ENCODE measurements at places on chromosomes 1 and 21.
A peak's percentile ranks its signal among the peaks of the same experiment; 100 is the strongest.

DNA sequence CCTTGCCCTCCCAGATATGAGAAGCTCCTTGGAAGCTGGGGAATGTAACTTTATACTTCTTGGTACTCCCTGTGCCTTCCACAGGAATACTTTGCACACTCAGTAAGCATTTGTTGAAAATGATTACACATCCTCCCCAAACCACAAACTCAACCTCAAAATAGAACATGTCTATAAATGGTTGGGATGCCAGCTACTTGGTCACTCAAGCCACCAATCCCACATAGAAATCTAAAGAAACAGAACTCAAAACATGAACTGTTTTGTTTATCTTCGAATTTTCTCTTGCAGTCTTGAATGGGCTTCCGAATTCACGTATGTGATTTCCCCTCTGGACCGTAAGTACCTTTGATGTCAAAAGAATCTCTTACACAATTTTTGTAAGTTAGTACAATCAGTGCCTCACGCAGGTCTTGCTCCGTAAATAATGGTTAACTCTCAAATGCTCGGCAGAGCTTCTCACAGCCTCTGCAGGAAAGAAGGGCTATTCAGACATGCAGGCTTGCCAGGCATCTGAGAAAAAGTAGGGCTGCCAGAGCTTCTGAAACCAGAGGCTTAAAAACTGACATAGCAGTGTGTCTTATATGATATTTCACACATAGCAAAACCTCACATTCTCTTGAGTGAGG is 26.9 kb downstream of the SORT1 start:
- DNase-seq, result peak; percentile 80

DNA sequence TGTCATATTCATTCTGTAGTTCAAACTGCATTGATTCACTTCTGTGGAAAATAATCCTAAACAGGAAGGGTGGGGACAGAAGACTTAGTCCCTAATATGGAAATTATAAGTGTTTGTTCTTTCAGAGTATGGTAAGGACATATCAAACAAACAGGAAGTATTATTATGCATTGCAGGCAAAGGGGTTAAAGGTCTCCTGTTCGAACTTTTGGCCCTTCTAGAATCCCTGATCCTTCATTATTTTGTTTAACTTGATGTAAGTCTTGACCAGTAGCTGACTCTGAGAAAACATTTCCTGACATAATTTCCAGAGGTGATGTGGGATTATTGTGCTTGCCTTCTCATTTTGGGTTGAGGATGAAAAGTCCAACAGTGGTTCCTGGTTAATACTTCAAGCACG is 215.4 kb upstream of the ADGRL2 start:
- DNase-seq, result no peak

DNA sequence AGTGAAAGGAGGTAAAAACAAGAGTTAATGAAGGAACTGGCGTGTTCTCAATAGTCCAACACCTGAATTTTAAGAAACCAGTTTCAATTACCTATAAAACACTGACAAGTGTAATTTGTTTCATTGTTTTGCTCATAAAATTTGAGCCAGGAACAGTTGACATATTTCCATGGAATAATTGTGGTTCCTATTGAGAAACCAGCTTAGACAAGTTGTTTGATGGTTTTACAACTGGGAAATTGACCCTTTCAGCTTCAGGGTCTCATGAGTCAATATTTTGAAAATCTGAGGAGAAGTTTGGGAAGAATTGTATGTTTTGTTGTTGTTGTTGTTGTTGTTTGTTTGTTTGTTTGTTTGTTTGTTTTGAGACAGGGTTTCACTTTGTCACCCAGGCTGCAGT is 69.1 kb upstream of the GADD45A start:
- DNase-seq, result no peak

GRCh38 chr1:112625696-112626095 is 6.1 kb downstream of the CAPZA1 start:
- DNase-seq, result peak; percentile 14

- DNase-seq, result no peak
These were observed 329.4 kb upstream of the ESRRG start for GRCh38 chr1:217052626-217053025.

- DNase-seq, result no peak
These were observed 3.4 kb downstream of the COP1 start for GRCh38 chr1:176203735-176204134.

GRCh38 chr1:51740652-51741051 is 123.8 kb downstream of the OSBPL9 start:
- DNase-seq, result no peak

- DNase-seq, result no peak
These were observed 2.1 kb downstream of the C1orf35 start for GRCh38 chr1:228100822-228101613.

DNA sequence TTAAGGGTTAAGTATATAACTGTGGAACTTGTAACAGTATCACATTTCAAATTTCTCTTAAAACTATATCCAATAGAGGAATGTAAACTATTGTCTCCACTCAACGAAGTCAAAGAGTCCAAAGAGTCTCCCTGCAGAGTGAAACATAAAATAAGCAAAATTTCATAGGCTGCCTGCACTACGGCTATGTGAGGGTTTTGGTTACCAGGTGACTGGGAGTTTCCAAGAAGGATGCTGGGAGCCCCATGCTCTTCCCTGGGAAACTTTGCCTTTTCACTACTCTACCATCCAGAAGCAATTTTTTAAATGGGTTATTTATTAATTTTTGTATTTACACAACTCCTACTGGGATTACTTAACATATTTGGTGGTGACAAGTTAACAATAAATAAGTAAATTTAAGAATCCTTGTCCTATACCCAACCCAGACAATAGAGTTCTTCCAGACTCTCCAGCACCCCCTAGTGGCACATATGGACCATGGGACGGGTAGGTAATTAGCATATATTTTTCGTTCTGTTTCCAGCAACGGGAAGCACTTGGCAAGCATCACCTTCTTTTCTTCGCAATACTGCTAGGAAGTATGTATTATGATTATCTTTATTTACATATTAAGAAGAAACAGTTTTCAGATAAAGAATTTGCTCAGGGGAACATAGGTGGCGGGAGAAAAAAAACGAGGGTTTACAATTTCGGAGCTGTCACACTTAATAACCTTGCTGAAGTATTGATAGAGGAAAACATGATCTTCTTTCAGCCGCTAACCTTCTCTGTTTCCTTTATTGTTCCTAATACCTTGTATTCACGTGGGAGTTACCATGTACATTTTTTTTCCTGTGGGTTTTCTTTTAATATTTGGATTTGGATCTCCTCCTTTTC is 3.5 kb downstream of the FMO2 start:
- DNase-seq, result no peak

DNA sequence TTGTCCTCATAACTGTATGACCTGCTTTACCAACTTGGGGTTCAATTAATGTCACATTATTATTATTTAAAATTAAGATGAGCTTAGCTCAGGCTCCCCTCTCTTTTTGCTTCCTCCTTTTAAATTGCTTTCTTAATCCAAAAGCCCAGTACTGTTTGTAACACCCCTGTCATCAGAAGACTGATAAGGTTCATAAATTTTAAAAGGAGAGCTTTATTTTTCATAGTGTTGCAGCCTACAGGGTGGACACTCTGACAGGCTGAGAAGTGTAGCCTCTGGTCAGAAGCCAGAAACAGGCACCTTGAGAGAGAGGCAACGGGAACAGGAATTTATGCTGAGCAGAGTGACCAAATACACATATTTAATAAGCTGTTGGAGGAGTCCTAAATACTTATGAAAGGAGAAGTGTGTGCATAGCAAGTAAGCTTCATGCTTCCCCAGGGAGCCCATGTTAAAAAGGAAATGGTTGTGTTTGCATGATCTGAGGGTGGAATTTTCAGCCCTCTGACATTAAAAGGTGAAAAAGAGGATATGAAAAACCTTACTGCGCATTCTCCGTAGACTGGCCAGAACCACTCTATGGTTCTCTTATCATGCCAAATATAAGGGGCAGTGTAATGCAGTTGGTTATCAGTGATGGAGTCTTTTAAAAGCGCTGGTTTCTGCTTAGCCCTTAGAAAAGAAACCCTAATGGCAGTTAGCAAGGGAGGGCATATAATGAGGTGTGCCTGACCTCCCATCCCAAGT is 30.5 kb upstream of the FGGY start:
- DNase-seq, result no peak

GRCh38 chr1:143699731-143700130 is 272.1 kb downstream of the FAM72C start:
- no peak for DNase-seq

DNA sequence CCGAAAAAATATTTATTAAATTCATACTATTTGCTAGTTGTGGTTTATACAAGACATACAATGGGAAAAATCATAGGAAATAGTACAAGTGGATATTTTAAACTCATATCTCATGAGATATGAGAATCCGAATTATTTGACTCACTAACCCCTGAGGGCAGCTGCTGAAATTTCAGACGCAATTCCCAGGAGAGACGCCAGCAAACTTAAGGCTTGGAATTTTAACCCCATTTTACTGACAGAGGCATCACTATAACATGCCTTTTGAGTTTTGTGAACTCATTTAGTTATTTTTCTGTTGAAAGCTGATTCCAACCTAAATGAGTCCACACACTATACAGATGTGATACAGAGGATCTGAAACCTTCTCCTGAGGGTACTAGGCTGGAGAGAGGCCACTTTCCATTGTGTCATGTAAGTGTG is 5.9 kb upstream of the MROH9 start:
- peak; percentile 11 for DNase-seq

- no peak for DNase-seq
These were observed 1.1 kb downstream of the LAMB3 start for GRCh38 chr1:209651138-209651587.

- no peak for DNase-seq
These were observed 12.2 kb downstream of the HLX start for GRCh38 chr1:220891224-220892085.

DNA sequence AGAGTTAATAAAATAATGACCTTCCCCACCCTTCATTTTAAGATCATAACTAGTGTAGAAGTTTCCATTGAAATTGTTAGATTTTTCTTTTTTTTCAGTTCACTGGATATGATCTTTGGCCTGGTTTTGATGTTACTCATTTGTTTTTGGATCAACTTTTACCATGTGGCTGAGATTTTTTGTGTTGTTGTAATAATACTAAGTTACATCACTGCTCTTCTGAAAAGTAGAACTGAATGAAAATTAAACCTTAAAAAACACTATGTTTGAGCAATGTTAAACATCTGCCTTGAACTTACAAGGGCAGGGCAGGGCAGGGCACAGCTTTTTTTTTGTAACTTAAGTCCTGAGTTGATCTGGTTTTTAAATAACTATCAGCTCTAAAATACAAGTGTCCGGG is 204.8 kb upstream of the ADAMTS5 start:
- DNase-seq, result peak; percentile 51

- no peak for DNase-seq
These were observed 77.6 kb upstream of the CD1D start for GRCh38 chr1:158102881-158103674.

DNA sequence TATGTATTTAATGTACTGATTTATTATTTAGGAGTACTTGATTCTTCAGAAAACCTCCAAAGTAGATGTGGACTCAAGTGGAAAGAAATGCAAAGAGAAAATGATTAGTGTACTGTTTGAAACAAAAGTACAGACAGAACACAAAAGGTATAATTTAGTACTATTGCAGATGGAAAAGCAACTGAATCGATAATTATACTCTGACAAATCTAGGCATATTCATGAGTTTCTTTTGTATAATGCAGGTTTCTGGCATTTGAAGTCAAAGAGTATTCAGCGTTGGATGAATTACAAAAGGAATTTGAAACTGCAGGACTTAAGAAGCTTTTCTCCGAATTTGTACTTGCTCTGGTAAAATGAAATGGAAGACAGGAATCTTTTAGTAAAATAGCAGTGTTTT is 12.5 kb downstream of the RWDD3 start:
- DNase-seq, result no peak

DNA sequence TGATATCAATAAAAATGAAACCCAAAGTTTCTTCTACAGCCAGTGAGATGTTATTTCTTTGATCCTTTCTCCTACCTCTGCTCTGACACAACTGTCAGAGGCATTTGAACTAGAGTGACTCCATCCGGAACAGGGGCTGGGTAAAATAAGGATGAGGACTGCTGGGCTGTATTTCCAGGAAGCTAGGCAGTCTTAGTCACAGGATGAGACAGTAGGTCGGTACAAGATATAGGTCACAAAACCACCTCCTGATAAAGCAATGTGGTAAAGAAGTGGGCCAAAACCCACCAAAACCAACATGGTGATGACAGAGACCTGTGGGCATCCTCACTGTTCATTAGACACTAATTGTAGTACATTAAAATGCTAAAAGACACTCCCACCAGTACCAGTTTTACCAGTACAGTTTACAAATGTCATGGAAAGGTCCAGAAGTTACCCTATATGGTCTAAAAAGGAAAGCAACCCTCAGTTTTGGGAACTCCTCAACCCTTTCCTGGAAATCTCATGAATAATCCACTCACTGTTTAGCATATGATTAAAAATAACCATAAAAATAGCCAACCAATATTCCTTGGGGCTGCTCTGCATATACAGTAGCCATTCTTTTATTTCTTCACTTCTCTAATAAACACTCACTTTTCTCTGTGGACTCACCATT is 96.7 kb downstream of the GABPA start:
- no peak for DNase-seq
